Inflammatory macrophage treated with lipopolysaccharide for 4 hours (primary cell): ENCODE measurements at places on chromosomes 1 and 21.

DNA sequence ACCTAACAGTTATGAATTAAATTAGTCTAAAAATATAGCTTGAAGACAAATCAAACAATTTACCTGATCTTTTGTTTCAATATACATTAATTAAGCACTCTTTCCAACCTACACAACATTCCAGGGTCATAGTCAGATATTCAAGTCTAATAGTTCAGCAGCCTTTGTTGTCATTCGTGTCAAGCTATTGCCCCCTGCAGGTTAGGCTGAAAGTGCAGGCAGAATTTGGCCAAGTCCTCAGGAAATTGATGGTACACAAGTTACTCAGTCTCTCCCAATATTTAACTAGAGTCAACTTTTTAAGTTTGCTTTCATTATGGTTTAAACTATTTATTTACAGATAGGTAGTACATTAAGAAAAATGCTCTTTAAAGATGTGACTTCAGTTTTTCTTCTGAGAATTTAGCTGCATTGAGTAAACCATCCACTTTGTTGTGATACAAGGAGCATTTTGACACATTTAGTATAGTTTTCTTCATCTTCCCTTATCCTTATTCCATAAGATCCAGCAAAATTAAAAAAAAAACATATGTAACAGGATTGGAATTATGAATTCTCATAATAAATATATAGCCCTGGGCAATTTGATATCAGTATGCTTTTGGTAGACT lies 130.3 kb upstream of the DPYD start:
- DNase-seq: peak; percentile 74

DNA sequence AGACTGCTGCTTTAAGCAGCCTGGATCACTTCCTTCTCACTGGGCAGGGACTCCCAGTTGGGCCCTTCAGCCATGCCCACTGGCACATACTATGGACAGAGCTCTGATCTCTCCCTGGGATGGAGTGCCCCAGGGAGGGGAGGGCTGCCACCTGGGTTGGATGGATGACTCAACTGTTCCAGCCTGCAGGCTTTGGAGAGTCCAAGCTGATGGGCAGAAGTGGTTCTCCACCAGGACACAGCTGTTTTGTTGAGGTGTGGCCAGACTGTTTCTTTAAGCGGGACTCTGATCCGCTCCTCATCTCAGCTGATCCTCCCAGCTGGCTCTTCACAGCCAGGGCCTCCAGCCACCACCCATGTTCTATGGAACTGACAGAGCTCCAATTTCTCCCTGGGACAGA lies 166.9 kb downstream of the MAGI3 start:
- DNase-seq: no peak

DNA sequence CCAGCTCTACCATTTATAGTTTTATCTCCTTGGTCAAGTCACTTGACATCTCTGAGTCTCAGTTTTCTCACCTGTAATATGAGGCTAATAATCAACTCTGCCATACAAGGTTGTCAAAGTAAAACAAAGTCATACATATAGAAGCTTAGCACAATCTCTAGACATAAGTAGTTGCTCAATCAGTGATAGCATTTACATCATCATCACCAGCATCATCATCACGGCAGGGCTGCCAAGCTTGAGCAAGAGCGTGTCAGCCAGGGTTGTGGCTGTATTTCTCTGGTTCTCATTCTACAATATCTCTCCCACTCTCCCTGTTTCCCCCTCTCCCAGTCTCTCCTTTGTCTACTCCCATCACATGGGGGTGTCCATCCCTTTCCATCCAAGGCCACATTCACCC lies 41.7 kb upstream of the COA6 start:
- DNase-seq: peak; percentile 93

DNA sequence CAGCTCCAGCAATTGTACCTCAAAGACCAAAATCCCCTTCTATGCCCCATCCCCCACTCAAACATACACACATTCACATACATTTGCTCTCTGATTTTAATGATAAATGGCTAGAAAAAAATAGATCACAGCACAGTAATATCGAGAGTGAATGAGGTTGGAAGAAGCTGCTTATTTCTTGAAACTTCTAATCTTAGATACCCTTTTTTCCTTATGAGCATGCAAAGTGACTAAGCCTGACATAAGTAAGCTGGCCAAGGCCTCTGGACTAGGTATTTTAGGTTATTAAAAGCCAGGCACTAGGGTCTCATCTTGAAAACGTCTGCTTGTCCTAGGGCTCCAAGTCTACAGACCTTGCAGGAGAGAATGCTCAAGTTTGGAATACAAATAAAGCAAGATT lies 133.6 kb downstream of the TGFBR3 start:
- no peak for DNase-seq

DNA sequence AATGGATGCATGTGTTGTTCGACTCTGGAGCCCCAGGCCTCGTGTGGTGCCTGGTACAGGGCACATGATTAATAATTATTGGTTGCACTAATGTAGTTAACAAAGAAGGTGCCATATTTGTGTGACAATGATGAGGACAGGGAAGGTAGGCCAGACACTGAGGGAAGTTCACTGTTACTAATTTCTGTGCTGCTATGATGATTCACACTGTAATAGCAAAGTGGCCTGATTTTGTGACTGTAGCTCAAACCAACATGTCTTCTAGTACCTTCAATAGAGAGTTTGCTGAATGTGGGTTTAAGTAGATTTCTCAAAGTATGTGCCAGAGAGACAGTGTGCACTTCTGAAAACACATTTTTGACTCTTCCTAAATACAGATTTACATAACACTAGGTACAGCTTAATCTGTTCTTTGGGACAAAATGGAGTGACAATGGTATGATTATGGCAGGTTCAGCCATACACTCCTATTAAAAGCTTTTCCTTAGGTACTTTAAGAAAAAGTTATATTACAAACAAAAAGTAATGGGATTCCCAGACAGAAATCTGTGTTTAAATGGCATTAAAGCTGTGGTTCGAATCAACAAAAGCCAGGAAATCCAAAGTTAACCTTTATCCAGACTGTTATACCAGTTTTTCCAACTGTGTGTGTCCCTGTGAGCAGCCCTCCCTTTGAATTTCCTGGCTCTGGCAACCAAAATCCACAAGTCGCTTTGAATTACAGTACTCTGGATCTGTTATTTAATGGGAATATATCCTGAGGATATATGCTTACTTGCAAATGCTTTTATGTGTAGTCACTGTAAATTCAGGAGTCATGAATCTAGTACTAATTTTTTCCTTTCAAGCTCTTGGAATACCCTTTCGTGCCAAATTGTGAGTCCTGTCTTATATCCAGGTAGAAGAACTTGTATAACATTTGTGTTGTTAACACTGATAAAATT lies 277.1 kb upstream of the SGIP1 start:
- DNase-seq: peak; percentile 48

DNA sequence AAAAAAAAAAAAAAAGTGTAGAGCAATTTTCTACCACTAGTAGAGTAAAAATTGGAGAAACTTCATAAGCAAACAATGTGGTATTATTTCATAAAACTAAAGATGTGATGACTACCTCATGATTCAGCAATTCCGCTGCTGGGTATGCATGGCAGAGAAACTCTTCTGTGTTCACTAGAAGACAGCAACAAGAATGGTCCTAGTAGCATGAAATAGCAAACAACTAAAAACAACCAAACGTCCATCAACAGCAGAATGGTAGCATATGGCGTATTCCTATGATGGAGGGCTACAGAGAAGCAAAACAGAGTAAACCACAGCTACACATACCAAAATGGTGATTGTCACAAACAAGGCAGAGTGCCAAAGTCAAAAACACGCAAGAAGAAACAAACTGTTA lies 18.9 kb downstream of the HTR1D start:
- no peak for DNase-seq

DNA sequence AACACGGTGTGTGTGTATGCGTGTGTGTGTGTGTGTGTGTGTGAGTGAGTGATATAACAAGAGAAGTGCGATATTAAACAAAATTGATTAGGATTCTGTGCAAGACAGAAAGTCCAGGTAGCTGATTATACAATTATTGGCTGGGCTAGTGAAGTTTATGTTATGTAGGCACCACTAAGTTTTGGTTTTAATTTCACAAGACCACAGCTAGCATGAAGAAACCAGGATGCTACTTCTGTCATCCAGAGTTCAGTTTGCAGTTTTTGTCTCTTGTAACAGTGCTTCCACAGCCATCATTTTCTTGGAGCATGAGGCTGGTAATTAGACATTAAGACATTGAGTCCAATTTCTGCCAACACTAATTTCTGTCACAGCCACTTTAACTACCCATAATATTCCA lies 1590.2 kb upstream of the B3GALT2 start:
- no peak for DNase-seq

GRCh38 chr21:33427051-33427450 lies 23.8 kb downstream of the IFNGR2 start:
- no peak for DNase-seq

GRCh38 chr1:3912809-3913685 lies 13.0 kb upstream of the C1orf174 start:
- DNase-seq: no peak

- DNase-seq: peak; percentile 96
These were observed 27.4 kb downstream of the KCNA3 start for GRCh38 chr1:110647254-110647891.

DNA sequence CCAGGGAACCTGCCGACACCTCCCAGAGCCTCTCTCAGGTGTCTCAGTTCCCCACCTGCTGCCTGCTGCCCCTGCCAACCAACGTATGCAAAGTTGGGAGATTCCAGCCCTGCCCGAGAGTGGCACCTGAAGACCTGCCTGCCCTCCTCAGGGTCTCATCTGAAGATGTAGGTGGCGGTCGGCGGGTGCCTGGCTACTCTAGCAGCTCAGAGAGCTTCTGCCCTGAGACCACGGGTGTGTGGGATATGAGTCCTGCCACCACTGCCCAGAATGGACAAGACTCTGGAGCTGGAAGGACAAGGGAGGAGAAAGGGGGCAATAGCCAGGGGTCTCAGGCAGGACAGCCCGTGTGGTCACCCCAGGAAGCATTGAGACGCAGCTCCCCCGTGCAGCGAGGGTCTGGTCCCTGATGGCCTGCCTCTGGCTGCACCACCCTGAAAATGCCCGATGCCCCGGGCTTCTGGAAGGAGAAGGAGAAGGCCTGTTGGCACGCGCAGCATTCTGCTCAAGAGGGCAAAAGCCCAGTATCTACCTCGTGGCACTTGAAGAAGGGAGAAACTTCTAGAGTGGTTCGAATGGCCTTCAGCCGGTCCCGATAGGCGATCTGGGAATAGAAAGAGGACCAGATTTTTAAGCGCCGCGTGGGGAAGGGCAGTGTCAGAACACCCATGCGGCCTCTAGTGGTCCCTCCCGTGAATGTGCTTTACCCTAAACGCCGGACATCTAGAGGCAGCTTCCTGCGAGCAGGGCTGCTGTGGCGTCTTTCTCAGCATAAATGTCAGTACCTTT lies 88.8 kb downstream of the STUM start:
- DNase-seq: no peak

DNA sequence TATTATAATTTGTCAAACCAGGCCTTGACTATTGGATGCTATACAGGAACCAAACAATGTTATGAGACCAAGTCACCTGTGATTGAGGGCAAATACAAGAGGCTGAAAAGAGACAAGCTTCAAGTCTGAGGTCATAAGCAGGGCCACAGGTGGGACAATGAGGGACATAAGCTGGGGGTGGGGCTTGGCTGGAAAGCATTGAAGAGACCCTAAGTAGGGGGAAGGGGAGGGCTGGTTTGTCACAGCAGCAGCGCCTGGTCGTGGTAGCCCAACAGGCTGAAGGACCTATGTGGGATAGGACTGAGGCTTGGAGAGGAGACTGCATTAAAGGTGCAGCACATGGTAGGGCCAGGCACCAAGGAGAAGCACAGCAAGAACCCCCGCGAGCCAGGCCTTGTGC lies 17.9 kb downstream of the HMGN2 start:
- no peak for DNase-seq

GRCh38 chr1:55382806-55383305 lies 167.7 kb upstream of the USP24 start:
- DNase-seq: no peak

GRCh38 chr1:32702599-32703478 lies at the start of gene SYNC:
SYNC (minus strand) TSS chr1:32702770; CDS start chr1:32702660, 110 bp downstream.
- peak; percentile 48 for DNase-seq
